ENCODE measurements at places on chromosomes 7 and 10. TPM values are rescaled to one million over a fixed set of nuclear protein-coding genes. Genes with fewer than 3 reads are reported as not detected.

DNA sequence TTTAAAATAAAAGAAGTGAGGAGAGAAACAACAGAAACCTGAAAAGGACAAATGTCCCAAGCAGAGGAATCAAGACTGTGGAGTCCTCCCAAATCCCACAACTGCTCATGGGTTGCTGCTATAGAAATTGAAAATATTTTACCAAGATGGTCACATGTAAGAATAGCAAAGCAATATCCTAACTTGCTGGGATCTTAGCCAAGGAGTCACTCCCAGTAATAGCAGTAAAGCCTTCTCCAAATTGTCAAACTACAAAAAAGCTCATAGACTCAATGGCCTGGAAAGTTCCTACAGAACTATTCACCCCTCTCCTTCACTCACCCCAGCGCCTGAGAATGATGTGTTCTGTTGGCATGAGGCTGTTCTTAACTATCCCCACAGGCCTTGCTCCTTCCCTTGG lies 186.5 kb downstream of the ELMO1 start:
- DNase-seq: no peak

- no peak for DNase-seq
Observed at GRCh38 chr7:150797661-150798060, 2.5 kb downstream of the TMEM176B start.

GRCh38 chr7:86643561-86644281 lies at the start of gene GRM3:
TSS of gene GRM3 (plus strand) at chr7:86643909. CDS start at chr7:86765146, 121,237 bp downstream.
- DNase-seq: no peak

DNA sequence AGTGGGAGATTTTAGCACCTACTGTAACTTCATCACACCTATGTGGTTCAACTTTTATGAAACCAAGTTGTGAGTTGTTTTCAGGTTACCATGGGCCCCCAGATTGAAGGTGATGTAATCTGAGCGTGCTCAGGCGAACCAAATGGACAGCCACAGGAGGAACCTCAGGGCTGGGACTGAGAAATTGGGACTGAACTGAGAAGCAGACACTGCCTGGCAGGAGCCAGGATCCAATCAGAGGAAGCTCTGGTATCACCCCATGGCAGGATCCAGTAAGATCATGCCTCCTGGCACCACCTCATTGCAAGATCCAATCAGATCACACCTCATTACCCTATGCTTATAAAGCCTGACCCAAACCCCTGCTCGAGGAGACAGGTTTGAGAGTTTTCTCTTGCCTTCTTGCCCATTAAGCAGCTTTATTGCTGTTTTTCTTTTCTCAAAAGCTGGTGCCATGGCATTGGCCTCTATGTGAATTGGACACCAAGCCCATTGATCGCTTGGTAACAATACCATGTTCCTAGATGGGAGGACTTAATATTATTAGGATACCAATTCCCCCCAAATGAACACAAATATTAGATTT lies 43.2 kb upstream of the GDF10 start:
- DNase-seq: no peak

GRCh38 chr10:71513936-71514335 lies 117.2 kb downstream of the CDH23 start:
- no peak for DNase-seq

DNA sequence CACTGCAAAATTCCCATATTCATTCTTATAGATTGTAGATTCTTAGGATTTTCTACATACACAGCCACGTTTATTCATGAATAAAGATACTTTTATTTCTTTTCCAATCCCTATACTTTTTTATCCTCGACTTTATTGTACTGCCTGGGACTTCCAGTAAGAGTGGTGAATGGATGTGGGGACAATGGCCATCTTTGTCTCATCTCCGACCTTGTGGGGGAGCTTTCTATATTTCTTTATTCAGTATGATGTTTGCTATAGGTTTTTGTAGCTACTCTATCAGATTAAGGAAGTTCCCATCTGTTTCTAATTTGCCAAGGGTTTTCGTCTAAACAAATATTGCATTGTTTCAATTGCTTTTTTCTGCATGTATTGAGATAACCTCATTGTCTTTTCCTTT lies 184.3 kb downstream of the FOXP2 start:
- DNase-seq: no peak

- DNase-seq: no peak
Observed at GRCh38 chr7:123401295-123401694, 133.1 kb downstream of the IQUB start.

GRCh38 chr10:33635967-33636515 lies 301.6 kb upstream of the NRP1 start:
- DNase-seq: no peak

- DNase-seq: no peak
Observed at GRCh38 chr7:134480730-134481129, 21.8 kb upstream of the AKR1B1 start.

Gene PRSS37
- total RNA-seq: not detected

Gene PDLIM1
- 527 TPM for total RNA-seq

Gene SHH
- not detected for total RNA-seq

Gene CDHR3
- not detected for total RNA-seq

Gene PRSS2
- 28.8 TPM for total RNA-seq

Gene SAP25
- total RNA-seq: 7.0 TPM

Gene BICC1
- 0.08 TPM for total RNA-seq

All from GM12878 (cell line).